GM04504 (cell line): ENCODE measurements at places on chromosomes 11 and 22.

- no peak for DNase-seq
These were observed 18.3 kb upstream of the SHISAL1 start for GRCh38 chr22:44330744-44331660.

DNA sequence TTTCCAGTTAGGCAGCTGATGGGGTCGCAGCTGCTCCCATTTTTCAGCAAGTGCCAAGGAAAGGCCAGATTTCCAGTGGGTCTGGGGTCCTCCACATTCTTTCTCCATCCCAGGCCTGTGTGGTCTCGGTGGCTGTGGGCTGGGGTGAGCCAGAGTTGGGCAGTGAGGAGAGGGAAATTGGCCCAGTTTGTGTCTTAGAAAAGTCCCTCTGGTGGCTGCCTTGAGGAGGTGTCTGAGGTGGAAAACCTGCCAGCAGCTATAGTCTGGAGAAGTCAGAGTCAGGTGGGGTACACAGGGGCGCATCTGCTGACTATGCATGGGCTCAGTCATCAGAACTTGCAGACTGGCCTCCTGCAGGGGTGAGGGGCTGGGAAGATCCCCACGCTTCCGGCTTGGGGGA, 30.5 kb downstream of the MRGPRD start:
- DNase-seq: no peak

DNA sequence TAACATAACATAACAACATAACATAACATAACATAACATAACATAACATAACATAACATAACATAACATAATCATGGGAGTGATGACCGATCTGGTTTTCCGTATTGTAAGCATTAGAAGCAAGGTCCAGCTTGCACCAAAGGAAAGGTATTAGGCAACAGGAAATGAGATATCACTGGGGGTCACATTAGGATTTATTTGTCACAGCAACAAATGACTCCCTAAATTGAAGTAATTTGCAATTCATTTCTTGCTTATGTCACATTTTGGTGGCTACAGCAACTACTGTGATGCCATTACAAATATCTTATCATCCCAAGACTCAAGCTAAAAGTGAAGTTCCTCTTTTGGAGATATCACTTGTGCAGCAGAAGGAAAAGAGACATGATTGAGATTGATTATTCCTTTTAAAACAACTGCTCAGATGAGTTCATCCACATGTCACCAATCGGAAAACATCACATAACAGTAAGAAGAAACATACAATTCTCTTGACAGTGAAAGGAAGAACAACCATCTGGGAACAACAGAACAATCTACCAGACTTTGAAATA, 1331.1 kb upstream of the RAG2 start:
- DNase-seq: no peak

GRCh38 chr11:98725471-98725870, 295.3 kb upstream of the CNTN5 start:
- no peak for DNase-seq

GRCh38 chr11:94519478-94520084, 7.3 kb downstream of the C11orf97 start:
- no peak for DNase-seq

DNA sequence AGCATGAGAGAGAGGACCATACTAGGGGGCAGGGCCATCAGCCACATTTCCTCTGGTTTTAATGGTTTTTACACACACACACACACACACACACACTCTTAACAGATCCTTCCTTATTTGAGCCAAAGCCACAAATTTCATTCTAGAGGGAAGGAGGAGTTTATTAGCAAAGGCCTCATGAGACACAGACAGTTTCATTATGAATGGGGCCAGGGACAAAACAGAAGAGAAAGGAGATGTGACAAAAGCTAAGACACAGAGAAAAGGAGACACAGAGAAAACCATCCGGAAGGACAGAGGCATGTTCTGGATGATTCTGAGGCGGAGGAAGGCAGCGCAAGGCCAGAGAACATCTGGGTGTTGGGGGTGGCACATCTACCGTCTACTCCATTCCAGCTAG, 32.2 kb upstream of the ARFGAP3 start:
- DNase-seq: no peak

DNA sequence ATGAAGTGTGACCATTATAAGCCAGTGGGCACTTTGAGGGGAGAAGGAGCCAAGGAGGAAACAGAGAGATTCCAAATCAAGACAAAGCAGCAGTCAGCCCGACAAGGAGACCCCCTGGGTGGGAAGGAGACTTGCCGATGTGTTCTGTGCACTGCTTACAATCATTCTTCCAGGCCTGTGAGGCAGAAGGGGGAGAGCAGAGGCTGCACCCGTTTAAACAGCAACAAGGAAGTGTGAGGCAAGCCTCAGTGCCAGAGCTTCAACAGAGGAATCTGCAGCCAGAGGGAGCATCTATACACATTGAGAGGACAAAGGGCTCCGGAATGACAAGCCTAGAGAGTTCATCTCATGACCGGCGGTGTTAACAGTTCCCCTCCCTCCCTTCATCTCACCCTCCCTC, 121.1 kb downstream of the NXPE2 start:
- no peak for DNase-seq

GRCh38 chr11:119315131-119316015, 1.6 kb downstream of the MCAM start:
- no peak for DNase-seq

GRCh38 chr11:12160231-12160630, 49.8 kb downstream of the MICAL2 start:
- no peak for DNase-seq

- DNase-seq: no peak
These were observed 37.1 kb upstream of the ANO1 start for GRCh38 chr11:70040869-70041501.

- no peak for DNase-seq
These were observed 2.2 kb upstream of the SEC14L4 start for GRCh38 chr22:30507670-30508069.

DNA sequence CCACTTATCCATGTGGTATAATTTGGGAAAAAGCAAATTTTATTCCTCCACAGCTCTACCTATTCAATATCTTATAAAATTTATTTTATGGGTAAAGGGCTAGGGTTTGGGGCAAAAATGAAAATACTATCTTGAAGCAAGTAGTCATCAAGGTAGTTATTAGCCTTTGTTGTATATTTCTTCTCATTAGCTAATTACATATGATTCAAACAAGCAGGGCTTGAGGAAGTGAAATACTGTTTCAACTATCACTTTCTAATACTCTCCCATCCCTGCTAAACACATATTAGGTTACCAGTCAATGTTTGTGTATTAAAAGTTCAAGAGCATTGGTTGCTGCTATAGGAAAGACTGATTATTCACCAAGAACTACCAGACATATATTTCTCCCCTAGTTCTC, 517.3 kb downstream of the METTL15 start:
- DNase-seq: no peak

- DNase-seq: no peak
These were observed 35.4 kb downstream of the MUC2 start for GRCh38 chr11:1109918-1110705.

DNA sequence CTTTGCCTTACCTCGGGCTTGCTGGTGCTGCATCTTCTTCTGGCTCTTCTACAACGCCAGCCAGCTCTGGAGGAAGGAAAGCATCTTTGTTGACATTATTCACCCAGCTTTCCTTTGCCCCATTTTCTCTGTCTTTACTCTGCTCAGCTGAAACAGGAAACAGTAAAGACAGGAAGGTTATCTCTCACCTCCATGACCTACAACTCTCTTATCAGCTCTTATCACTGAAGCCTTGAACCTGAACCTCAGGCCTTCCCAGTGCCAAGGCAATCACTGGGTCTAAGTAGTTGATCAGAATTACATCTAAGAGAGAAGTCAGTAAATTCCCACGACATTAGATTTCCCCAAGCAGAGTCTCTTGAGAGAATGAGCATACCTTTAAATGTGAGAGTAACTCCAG, 59.6 kb upstream of the CCDC89 start:
- no peak for DNase-seq

DNA sequence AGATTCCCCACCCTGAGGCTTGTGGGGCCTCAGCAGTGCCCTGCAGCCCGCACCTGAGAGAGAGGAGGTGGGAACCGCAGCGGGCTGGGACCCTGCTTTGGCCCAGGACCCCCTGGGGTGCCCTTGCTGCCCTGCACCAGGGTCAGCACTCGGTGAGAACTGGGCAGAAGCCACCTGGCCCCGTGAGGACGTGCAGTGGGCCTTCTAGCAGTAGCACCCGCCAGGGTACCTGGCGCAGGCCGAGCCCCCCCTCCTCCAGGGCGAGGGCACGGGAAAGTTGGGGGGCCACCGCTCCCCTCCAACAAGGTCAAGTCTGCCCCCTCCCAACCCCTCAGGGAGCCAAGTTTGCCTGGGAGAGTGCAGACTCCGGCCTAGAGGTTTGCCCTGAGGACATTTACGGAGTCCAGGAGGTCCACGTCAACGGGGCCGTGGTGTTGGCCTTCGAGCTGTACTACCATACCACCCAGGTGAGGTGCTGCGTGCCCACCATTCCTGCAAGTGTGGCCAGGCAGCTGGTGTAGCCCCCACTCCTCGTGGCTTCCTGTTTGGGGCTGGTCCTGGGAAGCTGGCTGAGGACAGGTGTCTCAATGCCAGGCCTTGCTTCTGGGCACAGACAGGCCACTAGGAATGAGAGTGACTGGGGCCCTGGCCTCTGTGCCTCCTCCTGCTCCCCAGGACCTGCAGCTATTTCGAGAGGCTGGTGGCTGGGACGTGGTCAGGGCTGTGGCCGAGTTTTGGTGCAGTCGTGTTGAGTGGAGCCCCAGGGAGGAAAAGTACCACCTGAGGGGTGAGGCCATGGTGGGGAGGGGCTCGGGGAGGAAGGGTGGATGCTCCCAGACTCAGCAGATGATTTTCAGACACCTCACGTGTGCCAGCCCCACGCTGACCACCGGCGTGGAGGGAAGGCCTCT, 3.5 kb downstream of the PGGHG start:
- no peak for DNase-seq
